ENCODE measurements at places on chromosomes 12 and 14. TPM values are rescaled to one million over a fixed set of nuclear protein-coding genes. Genes with fewer than 3 reads are reported as not detected.
A peak's percentile ranks its signal among the peaks of the same experiment; 100 is the strongest.

GRCh38 chr12:109768901-109769670 lies 55.5 kb downstream of the FAM222A start:
- no peak for DNase-seq

- no peak for DNase-seq
These were observed 4.6 kb upstream of the UNC119B start for GRCh38 chr12:120705618-120706017.

GNB3 gene
- 14.6 TPM for total RNA-seq

SLC24A4 gene
- total RNA-seq: 0.19 TPM

GRCh38 chr14:49960453-49960852 lies 67.6 kb downstream of the ARF6 start:
- DNase-seq: no peak

DNA sequence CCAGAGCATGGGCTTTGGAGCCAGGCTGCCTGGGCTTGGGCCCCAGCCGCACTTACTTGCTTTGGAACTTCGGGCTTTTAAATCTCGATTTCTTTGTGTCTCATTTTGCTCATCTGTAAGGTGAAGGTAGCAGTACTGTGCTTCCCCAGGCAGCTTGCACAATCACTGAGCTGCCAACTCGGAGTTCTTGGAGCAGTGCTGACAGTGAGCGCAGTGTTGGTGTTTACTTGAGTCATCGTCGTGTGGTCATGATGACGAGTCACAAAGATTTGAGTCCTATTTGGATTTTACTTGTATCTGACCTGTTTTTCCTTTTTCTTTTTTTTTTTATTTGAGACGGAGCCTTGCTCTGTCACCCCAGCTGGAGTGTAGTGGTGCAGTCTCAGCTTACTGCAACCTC lies 31.3 kb upstream of the ATF1 start:
- DNase-seq: no peak

KRT76 gene
- not detected for total RNA-seq

DNA sequence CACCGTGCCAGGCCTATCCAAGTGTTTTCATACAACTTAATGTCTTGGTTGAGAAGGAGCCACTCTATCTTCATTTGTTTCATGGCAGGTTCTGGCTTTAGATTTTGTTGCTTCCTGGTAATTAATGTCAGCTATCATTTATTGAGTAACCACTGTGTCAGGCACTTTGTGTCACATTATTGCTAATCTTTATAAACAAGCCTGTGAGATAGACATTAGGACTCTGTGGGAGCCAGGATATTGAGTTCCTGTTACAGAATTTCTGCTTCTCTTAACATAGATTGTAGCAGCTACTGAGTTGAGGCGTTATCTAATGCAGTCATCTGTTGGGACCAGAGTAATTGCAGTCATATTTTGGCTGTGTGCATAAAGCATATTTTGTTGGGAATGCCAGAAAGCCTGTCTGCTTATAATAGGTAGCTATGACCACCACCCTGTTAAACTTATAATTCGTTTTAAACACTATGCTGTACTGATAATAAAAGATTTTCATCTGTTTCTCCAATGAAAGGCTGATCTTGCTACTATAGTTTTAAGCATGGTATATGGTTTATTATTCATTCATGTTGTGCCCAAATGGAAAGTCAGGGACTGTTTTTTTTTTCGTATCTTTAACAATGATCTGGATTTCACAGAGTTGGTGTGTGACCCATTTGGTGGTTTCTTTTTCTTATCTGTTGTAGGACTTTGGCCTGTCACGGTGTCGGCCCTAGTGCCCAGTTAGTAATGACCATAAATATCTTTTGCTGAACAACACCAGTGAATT lies 432.6 kb downstream of the PCNX1 start:
- DNase-seq: no peak

DNA sequence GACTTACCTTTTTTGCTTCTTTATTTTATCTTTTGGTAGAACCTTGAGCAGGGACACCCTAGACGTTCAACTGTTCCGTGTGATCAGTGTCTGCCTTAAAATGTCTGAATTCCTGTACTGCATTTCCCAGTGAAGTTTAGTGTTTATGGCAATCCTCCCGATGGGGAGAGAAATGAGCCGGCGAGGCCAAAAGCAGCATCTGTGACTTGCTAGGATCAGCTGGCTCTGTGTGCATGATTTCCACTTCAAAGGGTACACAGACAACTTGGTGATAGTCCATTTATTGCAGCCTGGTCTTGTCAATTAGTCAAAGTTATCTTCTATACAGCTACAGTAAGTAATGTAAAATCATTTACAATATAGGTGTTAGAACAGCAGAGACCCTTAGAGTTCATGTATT lies 768.5 kb downstream of the DIO2 start:
- DNase-seq: no peak

GRCh38 chr12:52050758-52051541 lies at the start of gene NR4A1:
NR4A1 (plus strand) TSS chr12:52051442; CDS start chr12:52054329, 2,887 bp downstream.
- DNase-seq: peak; percentile 99

PLA2G1B gene
- not detected for total RNA-seq

- no peak for DNase-seq
These were observed 55.1 kb downstream of the MED13L start for GRCh38 chr12:116222358-116222757.

DNA sequence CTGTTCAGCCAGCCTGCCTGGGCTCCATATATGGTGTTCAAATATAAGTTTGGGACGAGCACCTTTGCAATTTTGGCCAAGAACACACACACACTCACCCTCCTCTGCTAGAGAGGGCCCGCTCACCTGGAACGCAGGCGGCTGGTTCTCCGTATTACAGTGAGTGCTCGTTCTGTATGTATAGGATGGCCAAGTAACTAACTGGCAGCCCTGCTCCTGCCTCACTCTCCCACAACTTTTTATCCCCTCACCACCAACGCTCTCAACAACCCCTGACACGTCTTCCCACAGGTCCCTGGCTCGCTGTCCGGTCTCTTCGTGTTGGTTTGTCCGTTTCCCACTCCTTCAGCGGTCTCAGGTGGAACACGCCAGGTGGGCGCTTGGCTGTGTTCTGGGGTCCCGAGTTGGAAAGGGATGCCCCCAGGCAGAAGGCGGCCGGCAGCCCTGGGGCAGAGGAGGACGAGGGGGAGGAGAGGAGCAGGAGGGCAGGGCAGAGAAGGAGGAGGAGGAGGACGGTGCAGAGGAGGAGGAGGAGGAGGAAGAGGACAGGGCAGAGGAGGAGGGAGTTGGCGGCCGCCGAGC lies 398 bp upstream of the MSRB3 start:
- no peak for DNase-seq

INHBC gene
- total RNA-seq: not detected

- DNase-seq: peak; percentile 86
These were observed 106.6 kb downstream of the PRICKLE1 start for GRCh38 chr12:42482748-42483520.

DNA sequence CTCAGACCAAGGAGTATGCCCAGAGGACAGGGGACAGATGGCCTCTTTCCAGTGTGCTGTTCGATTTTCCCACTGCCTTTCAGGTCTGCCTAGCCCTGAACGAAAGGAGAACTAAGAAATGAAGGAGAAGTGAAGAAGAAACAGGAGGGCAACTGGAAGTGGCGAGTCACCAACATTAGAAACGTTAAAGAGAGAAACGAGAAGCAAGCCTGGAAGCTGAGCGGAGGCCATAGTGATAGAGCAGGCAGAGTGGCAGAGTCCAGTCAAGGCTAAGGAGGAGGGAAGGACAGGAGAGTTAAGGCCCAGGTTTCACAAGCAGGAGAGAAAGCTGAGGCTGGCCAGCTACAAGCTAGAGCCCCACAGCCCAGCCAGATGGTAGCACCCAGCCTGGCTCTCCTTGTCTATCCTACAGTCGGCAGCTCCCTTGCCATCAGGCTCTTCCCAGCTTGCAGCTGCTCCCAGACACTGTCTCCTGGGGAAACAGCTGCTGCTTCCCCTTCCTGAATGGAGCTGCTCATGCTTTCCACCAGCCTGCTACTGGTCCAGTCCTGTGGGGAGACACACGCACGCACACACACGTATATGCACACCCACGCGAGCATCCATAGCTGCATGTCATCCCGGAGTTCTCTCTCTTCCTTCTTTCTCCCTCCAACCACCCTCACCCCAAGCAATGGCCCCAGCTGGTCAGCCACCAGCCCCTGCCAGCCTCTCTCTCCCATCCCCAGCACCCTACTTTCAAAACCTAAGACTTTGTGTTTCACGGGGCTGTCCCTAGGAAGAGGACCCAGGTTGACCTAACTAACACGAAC lies 139.7 kb upstream of the CCND2 start:
- DNase-seq: no peak
